ENCODE measurements at places on chromosomes 3 and 15.

DNA sequence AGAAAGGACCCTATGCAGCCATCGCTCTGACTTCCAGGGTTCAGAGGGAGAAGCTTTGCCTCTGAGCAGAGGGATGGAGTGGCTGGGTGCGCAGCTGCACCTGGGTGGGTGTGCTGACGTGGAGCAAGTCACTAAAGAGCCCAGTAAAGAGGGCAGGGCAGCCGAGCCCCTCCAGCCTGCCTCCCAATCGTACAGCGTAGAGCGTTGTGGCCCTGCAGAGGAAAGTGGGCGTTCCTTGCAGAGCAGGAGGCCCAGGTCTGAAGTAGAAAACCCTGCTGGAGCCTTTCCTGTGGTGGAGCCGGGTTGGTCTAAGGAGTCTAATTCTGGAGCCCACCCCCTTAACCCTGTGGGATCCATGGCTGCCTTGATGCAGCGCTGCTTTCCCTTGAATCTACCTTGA is 61.0 kb downstream of the ABTB1 start:
- no peak for DNase-seq

DNA sequence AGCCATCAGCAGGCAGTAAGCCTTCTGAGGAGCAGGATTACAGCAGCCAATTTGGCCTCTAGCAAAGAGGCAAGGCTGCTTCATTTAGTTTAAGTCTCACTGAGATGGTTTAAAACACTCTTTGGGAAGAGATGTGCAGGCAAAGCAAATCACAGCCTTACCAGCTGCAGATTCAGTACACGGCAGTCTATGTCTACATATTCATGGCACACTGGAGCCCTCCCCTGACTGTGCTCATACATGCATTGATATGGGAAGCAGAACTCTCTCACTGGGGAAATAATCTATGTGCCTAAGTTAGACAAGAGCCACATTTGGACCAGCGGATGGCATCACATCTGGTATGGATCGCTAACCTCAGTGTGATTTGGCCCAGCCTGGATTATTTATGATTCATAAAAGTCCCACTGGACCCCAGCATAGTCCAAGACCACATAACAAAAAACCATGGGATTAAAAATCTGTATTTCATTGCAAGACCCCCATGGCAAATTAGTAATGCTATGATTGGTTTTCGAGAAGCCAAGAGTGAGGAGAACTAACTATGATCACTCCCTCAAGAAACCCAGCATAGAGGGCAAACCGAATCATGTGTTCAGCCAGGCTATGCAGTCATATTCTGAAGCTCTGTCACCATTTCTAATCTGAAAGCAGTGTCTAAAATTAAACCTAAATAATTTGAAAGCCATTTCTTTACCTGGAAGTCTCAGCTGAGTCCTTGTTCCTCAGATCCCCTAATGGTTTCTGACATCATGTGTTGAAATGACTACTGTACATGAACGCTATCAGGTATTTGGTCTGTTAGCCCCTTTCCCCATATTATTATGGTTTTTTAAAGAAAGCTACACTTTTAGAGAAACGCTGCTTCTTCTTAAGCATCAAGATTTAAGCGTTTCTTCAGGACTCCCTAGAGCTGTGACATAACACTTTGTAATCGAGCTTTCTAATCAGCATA is 1.2 kb downstream of the PRICKLE2 start:
- no peak for DNase-seq

GRCh38 chr3:169591983-169592644 is 71.4 kb downstream of the MECOM start:
- DNase-seq = no peak

- no peak for DNase-seq
These were observed 103.9 kb downstream of the MME start for GRCh38 chr3:155184011-155184410.

DNA sequence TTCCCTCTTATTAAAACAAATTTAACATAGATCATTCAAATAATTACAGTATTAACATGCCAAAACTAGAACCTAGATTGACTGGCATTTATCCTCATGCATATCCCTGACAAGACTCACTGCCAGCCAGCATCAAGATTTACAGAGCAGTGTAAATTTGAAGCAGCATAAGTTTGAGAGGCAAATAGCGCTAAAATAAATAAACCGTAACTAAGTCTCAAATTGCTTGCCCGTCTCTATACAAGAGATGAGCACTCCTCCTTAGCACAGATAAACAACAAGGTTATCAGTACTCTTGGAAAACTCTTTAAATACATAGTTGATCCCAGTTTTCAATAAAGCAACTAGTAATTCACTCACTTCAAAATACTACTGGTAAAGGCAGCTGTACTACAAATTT is 29.6 kb downstream of the MSL2 start:
- DNase-seq = no peak

DNA sequence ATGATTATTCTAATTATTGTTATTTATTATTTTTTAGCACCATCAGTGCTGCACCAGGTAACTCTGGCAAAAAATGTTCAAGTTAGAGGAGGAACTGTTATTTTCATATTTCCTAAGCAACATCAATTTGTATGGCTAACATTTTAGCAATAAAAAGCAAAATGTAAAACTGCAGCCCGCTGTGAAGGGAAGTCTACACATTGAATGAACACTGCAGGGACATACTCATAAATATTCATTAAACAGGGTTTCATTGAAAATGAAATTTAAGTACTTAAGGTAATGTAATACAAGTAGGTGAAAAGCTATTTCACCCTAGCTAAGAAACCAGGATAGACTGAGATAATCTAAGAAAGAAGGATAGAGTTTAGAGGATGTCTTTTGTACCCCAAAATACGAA is 532.7 kb downstream of the NLGN1 start:
- DNase-seq = no peak

DNA sequence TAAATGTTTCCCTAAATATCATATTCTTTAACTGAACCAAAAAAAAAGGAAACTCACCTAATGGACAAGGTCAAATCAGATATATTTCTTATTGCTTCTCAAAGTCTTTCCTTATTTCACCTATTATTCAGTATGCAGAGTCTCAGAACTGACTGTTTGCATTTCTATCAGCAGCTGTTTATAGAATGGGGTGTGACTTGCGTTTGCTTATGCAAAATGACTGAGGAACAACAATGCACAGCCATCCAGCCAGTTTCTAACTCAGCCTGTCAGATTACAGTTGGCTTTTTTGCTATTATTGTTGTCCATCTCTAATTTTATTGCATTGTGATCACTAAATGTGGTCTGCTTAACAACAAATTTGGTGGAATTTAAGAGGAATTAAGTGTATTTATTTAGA is 40.7 kb downstream of the RAB27A start:
- no peak for DNase-seq

DNA sequence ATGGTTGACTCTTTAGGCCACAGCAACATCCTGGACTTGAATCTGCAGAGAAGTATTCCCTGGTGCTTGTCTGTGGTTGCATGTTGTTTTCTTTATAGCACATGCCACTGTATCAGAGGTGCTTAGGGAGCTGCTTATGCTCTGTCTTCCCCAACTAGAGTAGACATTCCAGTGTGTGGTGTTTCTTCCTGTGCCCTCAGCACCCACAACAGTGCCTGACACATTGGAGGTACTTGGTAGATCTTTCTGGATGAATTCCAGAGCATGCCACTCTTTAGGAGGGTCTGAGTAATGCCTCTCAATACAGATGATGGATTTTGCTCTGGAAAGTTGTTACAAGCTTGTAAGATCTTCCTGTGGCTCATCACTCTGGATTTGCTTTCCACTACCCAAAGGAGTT is 117.6 kb downstream of the CHDH start:
- no peak for DNase-seq

DNA sequence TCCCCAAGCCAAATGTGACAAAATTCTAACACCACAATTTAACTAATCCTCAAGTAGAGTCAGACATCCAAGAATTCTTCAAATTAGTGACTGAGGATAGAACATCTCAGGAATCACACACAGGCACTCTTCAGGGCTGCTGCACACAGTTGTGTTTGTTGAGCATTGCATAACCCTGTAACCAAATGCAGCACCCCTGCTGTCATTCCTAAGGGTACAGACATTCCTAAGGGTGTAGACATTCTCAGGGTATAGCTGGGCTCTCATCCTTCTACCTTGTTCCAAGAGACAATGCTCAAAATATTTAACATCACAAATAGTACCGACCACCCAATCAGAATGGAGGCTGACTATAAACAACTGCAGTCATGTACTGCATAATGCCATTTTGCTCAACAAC is 107.1 kb upstream of the UBE2E2 start:
- no peak for DNase-seq

GRCh38 chr3:44400771-44401170 is 62.2 kb downstream of the TCAIM start:
- no peak for DNase-seq

DNA sequence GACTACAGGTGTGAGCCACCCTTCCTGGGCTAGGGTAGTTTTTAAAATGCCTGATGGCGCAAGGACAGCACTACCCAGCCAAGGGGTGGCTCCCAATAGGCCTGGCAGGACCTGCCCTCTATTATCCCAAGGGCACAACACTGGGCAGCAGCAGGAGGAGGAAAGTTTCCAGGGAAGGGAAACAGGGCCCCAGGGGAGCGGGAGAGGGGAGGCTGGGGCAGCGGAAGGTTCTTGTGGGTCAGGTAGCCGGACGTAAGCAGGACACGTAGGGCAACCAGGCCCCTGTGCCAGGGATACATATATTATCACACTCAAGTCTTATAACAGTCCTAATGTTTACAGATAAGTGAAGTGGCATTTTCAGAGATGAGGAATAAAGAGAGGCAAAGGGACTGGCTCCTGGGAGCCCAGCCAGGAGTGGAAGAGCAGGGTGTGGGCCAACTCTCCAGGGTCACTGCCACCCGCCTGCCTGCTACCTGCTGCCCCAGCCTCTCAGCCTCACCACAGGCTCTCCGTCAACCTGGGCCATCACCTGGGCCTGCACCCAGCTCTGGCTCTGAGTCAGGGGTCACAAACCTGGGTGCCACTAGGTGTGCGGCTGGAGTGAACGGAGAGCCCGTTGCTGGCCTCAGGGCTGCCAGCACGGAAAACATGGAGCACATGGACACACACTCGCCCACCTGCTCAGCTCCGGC is 73.2 kb upstream of the SNRPA1 start:
- DNase-seq = no peak

DNA sequence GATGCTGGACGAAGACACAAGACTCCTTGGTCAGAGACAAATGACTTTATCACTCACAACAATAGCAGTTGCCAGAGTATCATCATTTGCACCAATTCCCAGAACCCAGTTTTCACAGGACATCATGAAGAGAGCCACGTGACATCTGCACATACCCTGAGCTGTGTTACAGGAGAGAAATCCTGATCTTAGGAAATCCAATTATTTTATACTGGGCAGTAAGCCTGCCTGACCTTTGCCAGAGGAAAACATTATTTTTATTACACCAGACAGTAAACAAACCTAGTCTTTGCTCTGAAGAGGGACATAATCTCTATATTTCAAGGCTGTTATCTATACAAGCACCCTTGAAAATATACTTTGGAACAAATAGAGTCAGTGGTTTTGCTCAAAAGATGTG is 77.4 kb downstream of the ZBBX start:
- DNase-seq = no peak

DNA sequence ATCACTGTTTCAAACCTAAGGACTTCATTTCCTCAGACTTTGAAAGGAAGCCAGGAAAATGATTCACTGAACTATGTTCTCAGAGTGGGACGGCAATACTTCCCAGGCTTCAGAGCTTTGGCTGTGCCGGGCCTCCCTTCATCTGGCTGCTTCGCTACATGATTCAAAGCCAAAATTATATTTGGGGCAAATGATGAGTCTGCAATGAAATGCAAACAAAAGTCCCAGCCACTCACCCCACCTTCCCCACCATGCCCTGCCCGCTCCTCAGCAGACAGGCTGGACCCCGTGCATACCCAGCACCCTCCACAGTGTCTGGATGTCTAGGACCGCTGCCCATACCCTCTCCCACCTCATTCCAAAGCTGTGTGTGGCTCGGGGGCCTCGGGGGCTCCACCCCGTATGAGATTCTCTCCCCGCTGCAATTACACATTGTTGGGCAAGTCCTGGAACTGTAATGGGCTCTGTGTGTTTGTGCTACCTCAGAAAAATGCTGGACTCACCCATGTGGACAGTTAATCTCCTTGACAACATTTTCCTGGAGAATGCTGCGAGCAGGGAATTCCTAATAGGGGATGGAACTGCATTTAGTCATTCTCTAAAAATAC is 32.2 kb downstream of the ATP10A start:
- DNase-seq = no peak

DNA sequence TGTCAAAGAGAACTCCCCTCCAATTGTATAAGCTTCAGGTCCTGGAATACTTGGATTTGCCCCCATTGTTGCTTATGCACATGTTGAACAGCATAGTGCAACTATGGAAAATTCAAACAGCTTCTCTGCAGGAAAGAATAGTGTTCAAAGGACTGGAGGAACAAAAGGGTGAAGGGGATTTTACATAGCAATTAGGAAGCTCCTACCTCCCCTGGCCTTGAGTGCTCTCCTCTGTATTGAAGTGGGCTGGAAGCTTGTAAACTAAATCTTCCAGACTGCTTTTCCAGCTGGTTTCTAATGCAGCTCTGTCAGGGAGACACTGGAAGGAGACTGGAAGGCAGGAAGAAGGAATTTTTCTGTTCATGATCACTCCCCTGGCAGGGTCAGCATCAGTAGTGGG is 7.2 kb upstream of the ELP6 start:
- no peak for DNase-seq

DNA sequence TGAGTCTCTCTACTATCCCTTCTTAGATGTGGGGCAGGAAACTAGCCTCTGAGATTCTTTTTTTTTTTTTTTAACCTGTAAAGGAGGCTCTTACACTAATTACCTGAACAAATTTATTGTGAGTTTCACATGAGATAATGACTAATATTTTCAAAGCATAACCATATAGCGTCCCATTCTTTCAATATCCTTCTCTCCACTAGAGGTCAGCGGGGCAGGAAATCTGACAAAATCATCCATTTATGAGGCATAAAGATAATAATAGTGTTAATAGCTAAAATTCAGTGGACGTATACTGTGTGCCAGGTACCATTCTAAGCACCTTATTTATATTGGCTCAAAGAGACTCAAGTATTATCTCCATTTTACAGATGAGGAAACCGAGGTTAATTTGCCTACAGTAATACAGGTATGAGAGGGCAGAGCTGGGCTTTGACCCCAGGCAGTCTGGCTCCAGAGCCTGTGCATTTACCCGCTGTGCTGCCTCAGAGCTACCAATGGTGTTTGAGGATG is 16.3 kb upstream of the SMAD6 start:
- no peak for DNase-seq

- no peak for DNase-seq
These were observed 100.2 kb downstream of the CGNL1 start for GRCh38 chr15:57476533-57476975.

DNA sequence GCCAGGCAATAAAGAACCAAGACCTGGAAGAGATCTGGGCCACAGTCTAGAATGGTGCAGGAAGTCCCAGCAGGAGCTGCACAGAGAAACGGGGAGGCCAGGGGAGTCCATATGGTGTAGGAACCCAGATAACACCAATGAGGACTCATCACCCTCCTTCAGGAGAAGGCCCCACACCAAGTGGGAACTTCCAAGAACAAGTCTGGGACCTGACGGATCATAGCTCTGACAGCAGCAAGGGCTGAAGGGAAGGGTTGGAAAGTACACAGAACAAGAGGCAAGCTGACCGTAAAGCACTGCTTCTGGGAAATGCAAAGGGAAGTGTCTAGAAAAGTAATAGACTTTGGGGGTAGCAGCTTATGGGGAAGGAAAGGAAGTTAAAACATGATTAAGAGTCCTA is 34.5 kb downstream of the ANO10 start:
- no peak for DNase-seq

GRCh38 chr3:30648670-30649357 is 42.4 kb downstream of the TGFBR2 start:
- DNase-seq = no peak
